ENCODE measurements at places on chromosomes 4 and X.

- DNase-seq = no peak
Measured at GRCh38 chr4:133189147-133189517, 40.0 kb downstream of the PCDH10 start.

DNA sequence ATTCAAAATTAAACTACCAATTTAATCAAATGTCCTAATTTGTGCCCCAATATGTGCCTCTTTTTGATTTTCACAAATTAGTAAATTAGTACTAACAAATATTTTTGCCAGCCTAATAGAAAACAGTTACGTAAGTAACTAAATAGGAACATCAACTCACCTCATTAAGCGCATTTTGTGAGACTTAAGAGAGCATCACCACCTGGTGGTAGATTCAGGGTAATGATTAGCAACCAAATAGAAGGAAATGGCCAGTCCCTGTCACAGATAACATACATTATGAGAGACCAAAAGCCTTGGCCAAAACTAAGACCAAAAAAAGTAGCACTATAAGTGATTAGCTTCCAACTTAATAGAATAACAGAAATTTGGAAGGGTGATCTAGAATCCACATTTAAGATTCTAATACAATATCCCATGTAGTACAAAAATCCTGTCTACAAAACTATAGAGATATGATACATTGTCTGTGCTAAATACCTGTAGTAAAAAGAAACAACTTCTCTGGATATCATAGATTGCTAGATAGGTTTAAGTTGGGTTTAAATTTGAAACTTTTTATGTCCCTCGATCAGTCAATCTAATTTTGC lies 46.7 kb downstream of the C4orf46 start:
- peak; percentile 30 for DNase-seq

DNA sequence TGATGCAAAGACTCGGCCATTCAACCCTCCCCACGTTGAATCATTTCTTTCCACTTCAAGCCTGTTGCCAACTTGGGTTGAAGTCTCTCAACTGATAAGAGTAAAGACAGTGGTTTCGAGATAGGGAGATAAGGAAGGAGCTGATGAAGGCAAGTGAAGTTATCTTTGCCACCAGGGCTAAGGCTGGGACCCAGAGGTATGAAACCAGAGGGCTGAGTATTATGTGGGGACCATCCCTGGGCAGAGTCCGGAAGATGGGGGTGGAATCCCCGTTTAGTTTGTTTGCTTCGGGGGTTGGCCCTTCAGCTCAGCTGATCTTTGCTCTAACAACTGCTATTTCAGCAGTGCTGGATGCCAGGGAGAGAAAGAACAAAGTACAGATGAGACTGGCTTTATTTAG lies 2.3 kb upstream of the XPNPEP2 start:
- DNase-seq = no peak

DNA sequence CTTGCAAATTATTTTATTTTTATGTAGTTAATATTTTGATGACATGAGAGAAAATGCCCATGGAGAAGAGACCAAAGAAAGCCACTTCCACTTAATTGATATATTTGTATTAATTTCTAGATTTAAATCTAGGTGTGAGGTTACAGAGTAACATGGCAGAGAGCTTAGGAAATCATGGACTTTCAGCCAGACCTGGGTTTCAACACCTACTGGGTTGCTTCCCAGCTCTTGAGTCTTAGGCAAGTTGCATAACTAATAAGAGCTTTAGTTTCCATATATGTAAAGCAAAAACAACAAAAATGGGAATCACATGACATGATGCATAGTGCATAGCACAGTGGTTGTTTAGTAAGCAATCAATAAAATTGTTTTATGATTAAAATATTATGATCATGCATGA lies 413.3 kb downstream of the CCSER1 start:
- no peak for DNase-seq

DNA sequence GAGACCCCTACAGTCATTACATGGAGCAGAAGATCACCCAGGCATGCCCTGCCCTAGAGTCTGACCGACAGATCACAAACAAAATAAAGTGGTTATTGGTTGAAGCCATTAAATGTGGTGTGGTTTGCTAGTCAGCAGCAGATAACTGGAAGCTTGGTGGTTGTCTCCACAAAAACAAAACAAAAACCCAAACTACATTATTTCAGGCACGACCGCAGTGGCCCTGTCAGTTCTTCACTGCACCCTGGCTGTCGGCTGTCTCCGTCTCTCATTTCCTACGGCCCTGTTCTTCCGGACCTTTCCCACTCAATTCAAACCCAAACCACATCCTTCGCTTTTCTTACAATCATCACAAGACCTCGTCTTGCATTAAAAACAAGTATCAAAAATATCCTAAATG lies 521.3 kb upstream of the ZFP42 start:
- no peak for DNase-seq

DNA sequence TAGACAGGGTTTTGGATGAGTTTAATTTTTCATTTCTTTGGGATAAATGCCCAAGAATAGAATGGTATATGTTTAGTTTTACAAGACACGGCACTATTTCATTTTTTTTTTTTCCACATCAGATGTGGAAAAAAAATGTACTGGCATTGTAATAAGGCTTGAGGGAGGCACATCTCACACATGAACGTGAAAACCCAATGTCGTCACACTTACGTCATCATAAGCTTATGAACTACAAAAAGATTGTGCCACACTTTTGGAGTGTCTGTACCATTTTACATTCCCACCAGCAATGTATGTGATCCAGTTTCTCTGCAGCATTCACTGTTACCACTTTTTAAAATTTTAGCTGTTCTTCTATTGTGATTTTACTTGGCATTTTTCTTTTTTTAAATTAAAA lies 74.2 kb downstream of the TAF1 start:
- DNase-seq = no peak

GRCh38 chr4:111268769-111269414 lies 646.0 kb upstream of the PITX2 start:
- DNase-seq = peak; percentile 55

- DNase-seq = no peak
Measured at GRCh38 chrX:51891821-51892551, 1.4 kb upstream of the MAGED1 start.

GRCh38 chr4:78772526-78773091 lies 3.5 kb upstream of the BMP2K start:
- no peak for DNase-seq

DNA sequence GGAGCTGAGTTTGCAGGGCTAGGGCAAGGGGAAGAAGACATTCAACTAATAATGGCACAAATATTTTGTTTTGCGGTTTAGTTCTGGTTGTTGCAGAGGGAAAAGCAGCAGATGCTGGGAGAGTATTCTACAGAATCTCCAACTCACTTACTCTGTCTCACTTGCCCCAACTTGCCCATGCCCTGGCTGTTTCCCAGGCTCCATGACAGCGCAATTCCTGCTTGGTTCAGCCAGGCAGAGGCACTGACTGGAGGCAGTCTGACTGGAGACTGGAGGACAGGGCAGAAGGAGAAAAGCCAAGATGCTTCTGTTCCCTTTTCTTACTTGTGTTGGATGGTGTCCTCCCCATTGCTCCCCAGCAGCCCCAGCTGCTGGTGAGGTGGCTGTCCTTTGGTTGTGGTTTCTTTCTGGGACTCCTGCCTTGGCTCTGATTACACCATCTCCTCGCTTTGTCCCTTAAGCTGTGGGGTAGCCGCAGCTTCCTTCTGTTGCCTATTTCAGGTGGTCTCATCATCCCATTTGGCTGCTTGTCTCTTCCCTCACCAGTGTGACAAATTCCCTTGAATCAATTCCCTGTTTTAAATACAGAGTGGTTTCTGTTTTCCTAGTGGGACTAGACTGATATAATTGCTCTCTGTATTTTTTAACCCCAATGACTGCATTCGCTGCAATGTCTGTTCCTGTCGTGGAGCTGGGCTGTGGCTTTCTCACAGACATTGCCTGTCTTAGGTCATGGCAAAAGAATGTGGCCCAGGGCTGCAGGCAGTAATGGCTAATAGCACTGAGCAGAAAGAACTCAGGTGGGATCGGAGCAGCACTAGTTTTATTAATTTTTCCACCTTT lies 24.2 kb upstream of the RASL11B start:
- no peak for DNase-seq

DNA sequence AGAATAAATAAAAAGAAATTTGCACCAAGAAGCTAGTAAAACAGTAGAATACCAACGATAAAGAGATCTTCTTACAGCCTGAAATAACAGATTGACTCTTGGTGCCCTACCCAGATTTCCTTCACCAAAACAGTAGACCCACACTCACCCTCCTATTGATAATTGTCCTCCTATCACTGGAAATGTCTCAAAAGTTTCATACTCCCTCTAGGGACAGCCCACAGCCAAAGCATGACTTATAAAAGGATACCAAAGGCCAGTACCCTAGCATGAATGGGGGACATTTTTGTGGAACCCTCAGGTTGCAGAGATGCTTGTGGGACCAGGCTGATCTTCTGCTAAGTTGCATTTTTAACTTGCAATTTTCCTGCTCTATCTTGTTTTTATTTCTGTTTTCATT lies 104.1 kb downstream of the INPP4B start:
- no peak for DNase-seq

DNA sequence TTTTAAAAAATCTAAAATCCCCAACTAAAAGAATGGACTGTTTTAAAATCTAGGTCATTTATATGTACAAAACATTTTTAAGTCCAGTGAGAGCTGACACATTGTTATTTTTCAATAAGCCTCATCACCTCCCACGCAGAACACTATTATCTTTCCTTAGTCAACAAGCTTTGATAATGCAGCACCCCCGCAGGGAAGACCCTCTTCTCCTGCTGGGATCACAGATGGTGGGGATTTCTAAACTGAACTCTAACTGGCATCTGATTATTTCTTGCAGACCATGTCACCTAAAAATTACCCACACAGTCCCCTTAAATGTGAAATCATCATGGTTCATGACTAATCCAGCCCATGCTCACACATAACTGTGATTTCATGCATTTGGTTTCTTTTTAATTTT lies 11.6 kb downstream of the SYTL4 start:
- DNase-seq = no peak

- no peak for DNase-seq
Measured at GRCh38 chr4:88908003-88908402, 149.0 kb downstream of the FAM13A start.

- DNase-seq = no peak
Measured at GRCh38 chr4:15737255-15737654, 34.4 kb downstream of the BST1 start.

GRCh38 chr4:140056015-140056414 lies 98.0 kb downstream of the MAML3 start:
- no peak for DNase-seq

- DNase-seq = no peak
Measured at GRCh38 chrX:52359614-52360232, 9.1 kb upstream of the XAGE2 start.

GRCh38 chr4:136750897-136751296 lies 781.4 kb downstream of the PCDH18 start:
- no peak for DNase-seq

GRCh38 chrX:96682516-96682915 lies 2.1 kb upstream of the DIAPH2 start:
- no peak for DNase-seq

GRCh38 chr4:24662056-24662455 lies 77.7 kb upstream of the DHX15 start:
- DNase-seq = no peak

DNA sequence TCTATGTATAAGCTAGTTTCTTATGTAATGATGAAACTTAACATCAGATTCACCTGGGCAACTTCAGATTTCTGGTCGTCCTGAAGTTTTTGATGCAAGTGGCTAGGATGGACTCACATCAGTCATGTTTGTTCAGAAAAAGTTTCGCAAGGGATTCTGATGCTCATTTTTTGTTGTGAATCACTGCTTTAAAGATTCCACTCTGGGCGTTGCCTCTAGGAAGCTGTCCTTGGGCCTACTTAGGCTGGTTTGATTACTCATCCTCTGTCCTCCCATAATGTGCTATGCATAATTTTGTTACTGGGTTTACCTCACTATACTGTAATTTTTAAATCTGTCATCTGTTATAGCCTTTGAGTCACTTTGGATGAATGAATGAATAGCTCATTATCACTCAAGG lies 30.8 kb downstream of the HERC3 start:
- DNase-seq = peak; percentile 62

- no peak for DNase-seq
Measured at GRCh38 chrX:4380710-4381109, 667.3 kb upstream of the PRKX start.

DNA sequence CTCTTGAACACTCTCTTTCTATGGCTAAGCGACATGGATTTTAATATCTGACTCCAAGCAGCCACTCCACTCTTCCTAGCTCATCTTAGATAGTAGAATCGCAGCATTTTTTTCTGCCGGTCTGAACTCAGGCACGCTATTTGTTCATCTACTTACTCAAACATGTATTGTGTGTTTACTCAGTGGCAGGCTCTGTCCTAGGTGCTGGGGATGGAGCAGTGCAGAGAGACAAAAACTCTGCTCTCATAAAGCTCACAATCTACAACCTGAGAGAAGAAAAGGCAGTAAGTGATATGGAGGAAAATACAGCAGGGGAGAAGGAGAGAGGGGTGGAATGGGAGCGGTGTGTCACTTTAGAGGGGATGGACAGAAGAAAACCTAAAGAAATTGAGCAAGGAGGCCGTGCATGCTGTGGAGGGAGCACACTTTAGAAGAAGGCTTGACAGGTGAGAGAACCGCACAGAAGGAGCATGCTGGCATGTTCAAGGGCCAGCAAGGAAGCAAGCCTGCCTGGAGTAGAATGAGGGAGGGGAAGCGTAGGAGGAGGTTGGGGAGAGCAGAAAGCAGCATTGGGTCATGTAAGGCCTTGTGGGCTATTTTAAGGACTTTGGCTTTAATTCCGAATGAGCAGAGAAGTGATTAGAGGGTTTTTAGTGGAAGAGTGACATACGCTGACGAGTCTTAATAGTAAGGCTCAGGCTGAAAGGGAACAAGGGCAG lies 132.0 kb downstream of the ANK2 start:
- DNase-seq = no peak

- no peak for DNase-seq
Measured at GRCh38 chr4:63123441-63123840, 1285.8 kb downstream of the TECRL start.

- DNase-seq = no peak
Measured at GRCh38 chrX:53227224-53227765, 2.3 kb upstream of the KDM5C start.

GRCh38 chr4:101102114-101102742 lies 245.1 kb downstream of the PPP3CA start:
- peak; percentile 19 for DNase-seq

DNA sequence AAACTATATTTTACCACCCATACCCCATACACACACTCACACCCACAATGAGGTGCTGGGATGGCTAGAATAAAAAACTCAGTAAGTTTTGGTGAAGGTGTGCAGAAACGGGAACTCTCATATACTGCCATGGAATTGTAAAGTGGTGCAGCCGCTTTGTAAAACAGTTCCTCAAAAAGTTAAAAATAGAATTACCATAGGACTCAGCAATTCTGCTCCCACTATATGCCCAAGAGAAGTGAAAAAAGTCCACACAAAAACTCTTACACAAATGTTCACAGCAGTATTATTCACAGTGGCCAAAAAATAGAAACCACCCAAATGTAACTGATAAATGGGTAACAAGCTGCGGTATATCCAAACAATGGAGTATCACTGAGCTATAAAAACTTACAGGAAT lies 6.5 kb downstream of the CENPU start:
- DNase-seq = no peak

All from non-pigmented ciliary epithelial cell (primary cell).